Activated T-cell treated with anti-CD3 and anti-CD28 coated beads for 48 hours (primary cell): ENCODE measurements at places on chromosomes 7 and 10.

DNA sequence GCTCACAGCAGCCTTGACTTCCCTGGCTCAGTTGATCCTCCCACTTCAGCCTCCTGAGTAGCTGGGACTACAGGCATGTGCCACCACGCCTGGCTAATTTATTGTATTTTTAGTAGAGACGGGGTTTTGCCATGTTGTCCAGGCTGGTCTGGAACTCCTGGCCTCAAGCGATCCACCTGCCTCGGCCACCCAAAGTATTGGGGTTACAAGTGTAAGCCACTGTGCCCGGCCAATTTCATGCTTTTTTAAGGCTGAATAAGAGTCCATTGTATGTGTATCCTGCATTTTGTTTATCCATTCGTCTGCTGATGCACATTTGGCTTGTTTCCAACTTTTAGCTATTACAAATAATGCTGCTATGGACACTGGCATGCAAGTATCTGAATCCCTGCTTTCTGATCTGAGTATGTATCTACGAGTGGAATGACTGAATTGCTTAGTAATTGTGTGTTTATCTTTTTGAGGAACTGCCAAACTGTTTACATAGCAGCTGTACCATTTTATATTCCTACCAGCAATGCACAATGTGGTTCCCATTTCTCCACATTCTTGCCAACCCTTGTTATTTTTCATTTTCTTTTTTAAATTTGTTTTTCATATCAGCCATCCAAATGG lies 37.3 kb upstream of the TPST1 start:
- no peak for DNase-seq

DNA sequence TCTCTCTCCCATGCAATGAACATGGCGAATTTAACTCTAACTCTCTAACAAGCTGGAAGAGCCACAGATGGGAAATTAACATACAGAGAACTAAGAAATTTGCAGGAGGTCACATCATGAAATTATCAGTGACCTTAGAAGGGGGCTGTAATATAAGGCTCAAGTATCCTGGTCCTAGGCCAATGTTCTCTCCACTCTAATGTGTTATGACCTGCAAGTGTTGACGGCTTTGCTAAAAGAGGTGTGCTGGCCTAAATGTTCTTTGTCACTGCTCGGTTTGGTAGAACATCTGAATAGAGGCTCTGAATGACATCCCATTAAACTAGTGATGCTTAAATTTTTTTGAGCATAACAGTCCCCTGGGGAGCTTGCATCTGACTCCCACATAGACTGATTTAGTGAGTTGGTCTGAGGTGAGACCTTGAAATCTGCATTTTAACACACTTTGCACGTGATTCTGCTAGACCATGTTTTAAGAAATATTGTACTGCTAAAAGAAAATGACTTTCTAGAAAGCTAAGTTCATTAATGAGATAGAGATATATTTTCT lies 129.3 kb downstream of the GFRA1 start:
- DNase-seq: no peak

- no peak for DNase-seq
These were observed 12.5 kb upstream of the ARPC1A start for GRCh38 chr7:99313204-99313573.

GRCh38 chr7:43646603-43647338 lies 63.9 kb downstream of the STK17A start:
- DNase-seq: no peak

DNA sequence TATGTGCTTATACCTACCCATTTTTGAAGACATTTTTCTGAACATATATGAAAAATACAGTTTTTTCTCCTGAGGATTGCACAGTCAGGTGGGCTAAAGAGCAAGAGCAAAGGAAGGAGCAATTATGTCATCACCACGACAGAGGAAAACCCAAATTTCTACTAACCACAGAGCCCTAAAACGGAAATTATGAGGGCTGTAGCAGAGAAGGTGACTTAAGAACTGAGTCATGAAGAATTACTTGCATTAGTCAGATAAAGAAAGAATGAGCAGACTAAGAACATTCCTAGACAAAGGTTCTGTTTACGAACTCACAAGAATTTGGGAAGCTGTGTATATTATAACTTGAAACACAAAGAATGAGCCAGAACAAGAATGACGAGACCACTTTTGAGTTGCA lies 974.4 kb downstream of the NXPH1 start:
- no peak for DNase-seq

DNA sequence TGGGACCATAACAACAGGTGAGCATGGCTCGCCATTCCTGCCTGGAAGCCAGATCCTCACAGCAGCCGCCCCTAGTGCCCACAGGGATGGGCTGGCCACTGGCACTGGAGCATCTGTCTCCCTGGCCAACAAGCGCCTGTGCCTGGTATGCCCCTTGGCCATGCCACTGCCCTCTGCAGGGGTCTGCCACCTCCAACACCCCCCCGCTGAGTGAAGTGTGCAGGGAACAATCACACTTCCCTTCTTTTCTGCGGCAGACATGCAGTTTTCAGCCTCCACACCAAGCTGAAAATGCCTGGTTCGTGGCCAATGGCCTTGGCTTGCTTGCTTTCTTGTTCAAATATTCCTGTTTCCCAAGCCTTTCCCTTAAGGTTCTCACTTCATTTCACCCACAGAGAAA lies 50.7 kb downstream of the HSPA12A start:
- DNase-seq: no peak

DNA sequence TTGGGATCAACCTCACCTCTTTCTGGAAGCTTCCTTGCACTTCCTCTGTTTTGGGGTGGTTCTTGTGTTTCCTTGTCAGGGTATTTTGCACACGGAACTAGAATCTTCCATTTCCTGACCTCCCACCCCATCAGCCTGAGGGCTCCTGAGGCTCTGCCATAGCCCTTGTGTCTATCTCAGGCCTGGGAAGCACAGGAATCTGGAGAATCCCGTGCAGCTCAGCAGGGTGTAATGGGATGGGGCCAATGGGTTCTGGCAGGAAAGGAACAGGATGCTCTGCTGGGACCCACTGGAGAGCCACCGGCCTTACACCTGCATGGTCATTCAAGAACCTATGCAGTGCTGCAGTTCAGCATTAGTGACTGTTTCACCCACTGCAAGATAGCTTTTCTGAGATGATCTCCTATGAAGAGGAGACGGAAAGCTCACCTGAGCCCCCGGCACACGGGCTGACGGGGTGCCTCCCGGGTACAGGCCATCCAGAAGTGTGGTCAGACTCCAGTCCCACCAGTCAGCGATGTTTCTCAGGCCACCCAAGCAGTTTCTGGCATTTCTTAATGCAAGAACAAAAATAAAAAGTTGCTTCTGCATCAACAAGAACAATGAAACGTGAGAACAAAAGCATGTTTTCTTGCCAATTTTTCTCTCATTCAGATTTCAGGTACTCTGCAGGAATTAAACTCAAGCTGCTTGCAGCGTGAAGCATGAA lies 133.2 kb downstream of the PKD1L1 start:
- no peak for DNase-seq

GRCh38 chr7:28479507-28479947 lies 67.2 kb downstream of the CREB5 start:
- DNase-seq: no peak

GRCh38 chr7:131890176-131890575 lies 333.7 kb upstream of the PODXL start:
- no peak for DNase-seq

DNA sequence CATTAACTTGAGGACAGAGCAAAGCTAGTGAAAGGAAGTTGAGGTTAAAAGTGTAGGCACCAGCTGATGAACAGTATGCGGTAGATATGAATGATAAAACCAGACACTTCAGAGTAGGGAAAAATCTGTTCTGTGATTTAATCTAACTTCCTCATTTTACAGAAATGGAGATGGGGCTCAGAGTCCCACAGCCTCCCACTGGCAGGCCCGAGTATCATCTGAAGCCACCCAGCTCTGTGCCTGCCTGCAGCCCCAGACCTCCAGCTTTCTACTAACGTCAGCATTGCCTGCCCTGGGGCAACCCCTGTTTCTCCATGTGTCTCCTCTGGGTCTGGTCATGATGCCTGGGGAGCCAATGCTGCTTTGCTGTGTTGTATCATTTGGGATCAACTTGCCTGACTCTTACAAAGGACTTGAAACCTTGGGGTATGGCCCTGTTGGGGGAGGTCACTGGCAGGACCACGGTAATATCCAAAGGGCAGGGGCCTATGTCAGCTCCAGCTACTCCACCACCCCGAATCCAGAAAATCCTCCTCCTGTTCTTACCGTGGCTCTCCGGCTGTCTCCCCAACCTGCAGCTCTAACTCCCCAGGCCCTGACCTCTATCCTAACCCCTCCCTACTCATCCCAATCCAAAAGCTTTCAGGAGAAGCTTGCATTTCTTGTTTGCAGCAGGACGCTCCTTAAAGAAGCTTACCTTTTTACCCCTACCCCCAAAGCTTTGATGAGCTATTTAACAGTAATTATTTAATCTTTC lies 56.2 kb upstream of the NPY start:
- peak; percentile 3 for DNase-seq

DNA sequence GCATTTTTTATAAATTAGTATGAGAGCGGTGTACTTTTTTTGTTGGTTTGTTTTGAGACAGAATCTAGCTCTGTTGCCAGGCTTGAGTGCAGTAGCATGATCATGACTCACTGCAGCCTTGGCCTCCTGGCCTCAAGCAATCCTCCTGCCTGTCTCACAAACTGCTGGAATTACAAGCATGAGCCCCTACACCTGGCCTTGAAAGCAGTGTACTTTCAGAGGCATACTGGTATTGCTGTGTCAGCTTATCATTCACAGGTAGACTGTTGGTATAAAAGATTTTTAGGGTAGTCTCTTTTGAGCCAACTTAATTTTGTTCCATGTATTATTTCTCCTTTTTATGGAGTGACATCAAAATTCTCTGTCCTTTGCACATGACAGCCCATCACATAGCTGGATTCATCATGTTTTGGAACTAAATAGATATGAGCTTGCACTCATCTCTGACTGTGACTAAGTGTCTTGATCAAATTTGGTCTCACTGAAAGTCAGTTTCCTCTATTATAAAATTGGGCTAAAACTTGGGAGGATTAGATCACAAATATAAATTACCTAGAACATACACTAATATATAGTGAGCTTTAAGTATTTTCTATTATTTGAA lies 12.4 kb downstream of the GNAT3 start:
- no peak for DNase-seq

- no peak for DNase-seq
These were observed 79.7 kb downstream of the VIPR2 start for GRCh38 chr7:159064816-159065510.

GRCh38 chr10:76735866-76736265 lies 901.7 kb downstream of the KCNMA1 start:
- DNase-seq: no peak

- no peak for DNase-seq
These were observed 1.4 kb upstream of the VSTM4 start for GRCh38 chr10:49116509-49117375.

DNA sequence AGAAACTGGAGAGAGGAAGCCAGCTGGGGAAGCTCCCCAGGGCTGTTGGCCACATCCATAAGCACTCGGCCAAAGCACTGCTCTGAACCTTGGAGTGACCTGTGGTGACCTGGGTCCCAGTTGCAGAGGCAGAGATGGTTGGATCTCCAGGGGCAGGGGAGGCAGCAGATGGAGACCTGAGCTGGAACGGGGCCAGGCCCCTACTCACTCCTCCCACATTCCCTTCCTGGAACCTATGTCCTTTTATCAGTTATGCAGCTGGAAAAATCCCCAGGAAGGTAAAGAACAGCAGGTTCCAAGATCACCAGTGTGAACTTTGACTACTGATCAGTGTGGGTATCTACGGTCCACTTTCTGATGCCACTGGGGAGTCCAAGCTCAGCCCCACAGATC lies 9.6 kb upstream of the PNLIPRP2 start:
- no peak for DNase-seq

DNA sequence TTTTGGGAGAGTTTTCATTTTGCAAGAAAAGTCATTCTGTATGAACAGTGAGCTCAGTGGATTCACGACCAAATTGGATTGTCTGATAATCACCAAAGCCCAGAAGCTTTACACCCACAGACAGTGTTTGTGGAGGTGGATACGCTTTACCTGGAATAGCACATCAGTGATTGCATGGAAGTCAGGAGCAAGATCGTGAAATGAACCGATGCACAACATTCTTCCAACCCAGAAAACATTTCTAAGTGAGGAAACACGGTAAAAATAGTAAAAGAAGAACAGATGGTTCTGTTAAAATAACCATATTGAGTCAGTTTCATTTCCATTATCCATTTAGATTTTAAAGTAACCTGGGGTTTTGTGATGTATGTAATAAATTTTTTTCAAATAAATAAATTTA lies 478.2 kb upstream of the PFKP start:
- DNase-seq: no peak

- no peak for DNase-seq
These were observed 40.8 kb downstream of the CHST15 start for GRCh38 chr10:124052561-124052960.

- no peak for DNase-seq
These were observed 287.8 kb upstream of the IGFBP3 start for GRCh38 chr7:46208635-46209525.

DNA sequence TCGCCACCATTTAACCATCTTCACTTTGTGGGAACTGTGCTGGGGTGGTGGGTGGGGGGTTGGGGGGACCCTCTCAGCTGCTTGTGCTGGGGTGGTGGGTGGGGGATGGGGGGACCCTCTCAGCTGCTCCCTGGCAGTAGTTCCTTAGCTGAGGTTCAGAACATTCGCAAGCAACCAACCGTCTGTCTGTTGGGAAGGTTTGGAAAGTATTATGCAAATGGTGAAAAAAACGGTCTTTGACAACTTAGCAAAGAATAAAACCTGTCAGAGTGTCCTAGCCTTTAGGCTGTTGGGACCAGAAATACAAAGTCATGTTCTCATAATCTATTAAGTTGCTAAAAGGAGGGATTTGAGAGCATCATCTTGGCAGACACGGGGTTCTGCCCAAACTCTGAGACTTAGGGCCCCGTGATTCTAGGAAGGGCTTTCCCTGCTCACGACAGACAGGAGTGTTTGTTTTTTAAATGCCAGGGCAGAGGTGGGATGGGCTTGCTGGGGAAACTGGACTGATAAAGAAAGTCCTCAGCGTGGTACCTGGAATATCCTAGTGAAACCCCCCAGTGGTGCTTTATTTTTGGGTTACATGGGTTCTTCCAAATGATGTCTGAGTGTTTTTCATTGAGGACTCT lies 14.1 kb upstream of the SRGN start:
- no peak for DNase-seq

- DNase-seq: no peak
These were observed 33.2 kb downstream of the FRMPD2 start for GRCh38 chr10:48241332-48241731.

GRCh38 chr10:46029461-46030030 lies 877 bp downstream of the NCOA4 start:
- no peak for DNase-seq

- no peak for DNase-seq
These were observed 216.4 kb downstream of the NRG3 start for GRCh38 chr10:82091413-82091812.

DNA sequence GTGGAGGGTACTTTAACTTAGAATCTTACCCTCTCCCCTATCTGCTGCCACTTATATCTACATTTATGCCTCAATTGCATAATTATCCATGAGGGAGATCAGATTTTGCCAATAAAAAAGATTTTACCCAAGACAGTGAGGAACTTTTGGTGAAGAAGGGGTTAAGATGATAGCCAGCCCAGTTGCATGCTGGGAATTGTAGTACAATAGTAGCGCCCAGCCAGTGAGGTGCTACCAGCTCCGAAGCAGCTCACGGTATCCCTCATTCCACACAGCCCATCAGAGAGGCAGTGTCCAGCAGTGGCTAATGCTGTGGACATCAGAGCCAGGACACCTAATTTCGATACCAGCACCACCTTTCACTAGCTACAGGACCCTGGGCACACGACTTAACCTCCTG lies 5.9 kb upstream of the LGI1 start:
- DNase-seq: no peak

- DNase-seq: no peak
These were observed 137.0 kb downstream of the RAPGEF5 start for GRCh38 chr7:22219739-22220493.
